ENCODE measurements at places on chromosomes 7 and 10. TPM values are rescaled to one million over a fixed set of nuclear protein-coding genes. Genes with fewer than 3 reads are reported as not detected.

The C10orf95 gene
- polyA plus RNA-seq, result 0.41 TPM

GRCh38 chr7:119167431-119167830 is 942.9 kb downstream of the ANKRD7 start:
- no peak for DNase-seq

DNA sequence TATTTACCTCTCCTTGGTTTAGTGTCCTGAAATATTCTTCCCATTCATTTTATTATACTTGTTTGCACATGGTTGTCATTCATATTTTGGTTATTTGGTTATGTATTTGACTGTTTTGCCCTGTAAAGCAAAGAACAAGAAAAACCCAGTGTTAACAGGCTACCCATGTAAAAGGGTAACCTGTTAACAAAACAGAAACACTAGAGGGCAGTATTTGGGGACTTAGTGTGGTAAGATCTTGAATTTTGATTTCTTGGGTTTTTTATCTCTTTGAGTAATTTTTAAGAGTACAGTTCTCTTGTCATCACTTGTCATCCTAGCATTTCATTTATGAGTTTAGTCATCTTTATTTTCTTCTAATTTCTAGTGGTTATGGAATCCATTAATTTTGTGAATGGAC is 51.3 kb downstream of the POLL start:
- peak; percentile 32 for DNase-seq

The NEUROD6 gene
- polyA plus RNA-seq, result not detected

DNA sequence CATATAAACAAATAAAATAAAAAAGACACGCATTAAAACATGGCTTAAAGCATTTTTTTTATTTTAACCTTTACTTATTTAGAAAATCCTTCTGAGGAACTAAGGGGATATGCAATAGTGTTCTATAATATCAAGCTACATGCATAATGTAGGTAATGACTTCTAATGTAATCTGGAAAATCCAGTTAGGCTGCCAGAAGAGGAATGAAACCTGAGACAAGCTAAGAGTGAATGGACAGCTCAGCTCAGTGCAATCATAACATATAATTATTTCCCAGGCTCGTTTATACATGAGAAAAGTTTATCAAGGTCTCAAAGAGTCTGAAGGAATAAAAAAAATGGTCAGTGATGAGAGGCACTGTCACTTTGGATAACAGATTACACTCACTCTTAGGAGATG is 649.0 kb upstream of the PCDH15 start:
- DNase-seq, result no peak

GRCh38 chr10:94315024-94315451 is 47.7 kb downstream of the NOC3L start:
- DNase-seq, result no peak

The GSTO2 gene
- polyA plus RNA-seq, result 1.0 TPM

The AFAP1L2 gene
- polyA plus RNA-seq, result 0.66 TPM

DNA sequence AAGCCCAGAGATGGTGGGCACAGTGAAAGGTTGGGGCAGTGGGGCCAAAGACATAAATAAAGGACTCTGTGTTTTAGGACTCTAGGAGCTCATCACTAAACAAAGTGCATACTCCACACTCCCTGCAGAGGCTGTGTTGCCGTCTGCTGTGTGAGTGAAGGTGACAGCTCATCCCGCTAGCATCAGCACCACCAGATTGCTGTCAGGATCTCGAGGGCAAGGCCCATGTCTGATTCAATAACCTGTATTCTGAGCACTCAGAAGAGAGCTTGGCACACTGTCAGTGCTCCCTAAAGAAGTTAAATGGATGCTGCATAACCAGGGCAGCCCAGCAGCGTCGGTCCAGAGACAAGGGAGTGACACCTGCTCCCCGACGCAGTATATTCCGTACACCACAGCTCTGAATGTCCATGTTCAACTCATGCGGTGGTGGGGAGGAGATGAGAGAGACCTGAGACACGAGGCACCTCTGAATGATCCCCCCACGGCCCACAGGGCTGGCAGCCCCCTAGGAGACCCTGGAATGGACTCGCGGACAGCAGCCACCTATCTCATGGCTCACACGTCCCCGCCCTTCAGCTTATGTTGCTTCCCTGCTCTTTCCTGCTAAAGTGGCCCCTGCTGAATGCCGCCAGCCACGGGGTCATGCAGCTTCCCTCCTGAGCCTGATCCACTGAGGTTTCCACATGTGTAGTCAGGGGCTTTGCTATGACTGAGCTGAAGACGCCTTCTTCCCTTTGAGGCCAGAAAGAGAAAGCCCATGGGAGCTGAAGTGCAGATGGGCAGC is 132.7 kb upstream of the KCNMA1 start:
- no peak for DNase-seq

- DNase-seq, result no peak
Observed at GRCh38 chr10:107144490-107144889, 20.0 kb downstream of the SORCS1 start.

The UCN3 gene
- polyA plus RNA-seq, result not detected

- DNase-seq, result no peak
Observed at GRCh38 chr7:19015098-19015497, 102.3 kb downstream of the TWIST1 start.

- DNase-seq, result no peak
Observed at GRCh38 chr10:76149182-76149581, 717.8 kb downstream of the LRMDA start.

GRCh38 chr10:59898125-59898835 is 8.1 kb downstream of the CCDC6 start:
- DNase-seq, result no peak

- peak; percentile 13 for DNase-seq
Observed at GRCh38 chr10:37975401-37975991, 951 bp downstream of the ZNF25 start.

DNA sequence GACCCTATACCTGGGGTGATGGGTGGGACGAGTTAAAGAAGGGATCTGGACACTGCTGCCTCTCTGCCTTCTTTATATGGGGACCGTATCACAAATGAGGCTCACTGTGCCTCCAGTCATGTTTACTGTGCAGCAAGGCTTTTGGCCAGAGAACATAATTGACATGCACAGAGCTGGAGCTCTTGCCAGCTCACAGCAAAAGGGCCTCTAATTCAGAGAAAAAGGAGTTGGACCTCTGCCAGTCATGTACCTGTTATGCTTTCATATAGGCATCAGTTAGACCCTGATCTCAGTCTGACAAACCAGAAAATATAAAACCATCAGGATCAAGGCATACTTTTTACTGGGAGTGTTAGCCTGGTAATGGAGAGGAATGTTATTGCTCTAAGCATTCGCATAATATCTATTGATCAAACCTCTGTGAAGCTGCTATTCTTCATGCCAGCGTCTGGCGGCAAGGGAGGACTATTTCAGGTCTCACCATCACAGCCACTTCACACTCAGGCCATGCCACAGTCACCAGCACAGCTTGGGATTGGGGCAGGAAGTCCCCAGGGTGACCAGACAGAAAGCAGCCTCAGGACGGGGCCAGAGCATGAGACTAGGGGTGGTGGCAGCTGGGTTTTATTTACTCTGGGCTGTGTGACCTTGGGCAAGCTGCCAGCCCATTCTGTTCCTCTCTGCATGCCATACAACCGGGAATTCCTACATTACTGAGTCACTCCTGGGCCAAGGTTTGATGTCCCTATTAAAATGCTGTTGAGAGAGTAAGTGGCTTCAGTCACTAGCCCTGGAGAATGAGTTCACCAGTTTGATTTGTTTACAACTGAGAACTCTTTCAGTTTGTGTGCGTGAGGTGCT is 90.1 kb downstream of the NPSR1 start:
- DNase-seq, result no peak

All from naive thymus-derived CD4-positive, alpha-beta T cell (primary cell).